ENCODE measurements at places on chromosomes 12 and 14. TPM values are rescaled to one million over a fixed set of nuclear protein-coding genes. Genes with fewer than 3 reads are reported as not detected.

DNA sequence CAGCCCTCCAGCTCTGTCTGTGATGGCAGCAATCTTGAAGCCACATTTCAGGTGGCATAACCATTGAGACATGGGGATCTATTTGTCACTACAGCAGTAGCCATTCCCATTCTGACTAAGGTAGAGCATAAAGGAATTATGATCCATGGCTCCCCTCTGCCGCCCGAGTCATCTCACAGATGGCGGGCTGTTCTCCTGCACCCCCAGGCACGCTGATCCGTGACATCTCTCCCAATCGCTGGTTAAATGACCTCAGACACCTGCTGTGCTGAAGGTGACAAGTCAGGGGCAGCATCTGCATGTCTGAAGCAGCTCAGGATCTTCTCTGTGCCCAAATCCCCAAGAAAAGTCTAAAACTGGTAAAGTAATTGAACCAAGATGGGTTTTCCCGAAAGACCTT lies 124.3 kb downstream of the ZFP36L1 start:
- DNase-seq: no peak

- peak; percentile 92 for DNase-seq
Observed at GRCh38 chr12:124906606-124907261, 7.7 kb downstream of the UBC start.

The ABCC9 gene
- polyA plus RNA-seq: 1.8 TPM

DNA sequence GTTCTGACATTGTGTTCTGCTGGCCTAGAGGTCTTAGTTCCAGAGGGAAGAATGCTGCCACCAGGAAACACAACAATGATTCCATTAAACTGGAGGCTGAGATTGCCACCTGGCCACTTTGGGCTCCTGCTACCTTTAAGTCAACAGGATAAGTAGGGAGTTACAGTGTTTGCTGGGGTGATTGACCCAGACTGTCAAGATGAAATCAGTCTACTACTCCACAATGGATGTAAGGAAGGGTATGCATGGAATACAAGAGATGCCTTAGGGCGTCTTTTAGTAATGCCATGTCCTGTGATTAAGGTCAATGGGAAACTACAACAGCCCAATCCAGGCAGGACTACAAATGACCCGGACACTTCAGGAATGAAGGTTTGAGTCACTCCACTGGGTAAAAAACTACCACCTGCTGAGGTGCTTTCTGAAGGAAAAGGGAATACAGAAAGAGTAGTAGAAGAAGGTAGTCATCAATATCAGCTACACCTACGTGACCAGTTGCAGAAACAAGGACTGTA lies 852.6 kb downstream of the LRFN5 start:
- DNase-seq: no peak

The KCNK10 gene
- polyA plus RNA-seq: 1.1 TPM

DNA sequence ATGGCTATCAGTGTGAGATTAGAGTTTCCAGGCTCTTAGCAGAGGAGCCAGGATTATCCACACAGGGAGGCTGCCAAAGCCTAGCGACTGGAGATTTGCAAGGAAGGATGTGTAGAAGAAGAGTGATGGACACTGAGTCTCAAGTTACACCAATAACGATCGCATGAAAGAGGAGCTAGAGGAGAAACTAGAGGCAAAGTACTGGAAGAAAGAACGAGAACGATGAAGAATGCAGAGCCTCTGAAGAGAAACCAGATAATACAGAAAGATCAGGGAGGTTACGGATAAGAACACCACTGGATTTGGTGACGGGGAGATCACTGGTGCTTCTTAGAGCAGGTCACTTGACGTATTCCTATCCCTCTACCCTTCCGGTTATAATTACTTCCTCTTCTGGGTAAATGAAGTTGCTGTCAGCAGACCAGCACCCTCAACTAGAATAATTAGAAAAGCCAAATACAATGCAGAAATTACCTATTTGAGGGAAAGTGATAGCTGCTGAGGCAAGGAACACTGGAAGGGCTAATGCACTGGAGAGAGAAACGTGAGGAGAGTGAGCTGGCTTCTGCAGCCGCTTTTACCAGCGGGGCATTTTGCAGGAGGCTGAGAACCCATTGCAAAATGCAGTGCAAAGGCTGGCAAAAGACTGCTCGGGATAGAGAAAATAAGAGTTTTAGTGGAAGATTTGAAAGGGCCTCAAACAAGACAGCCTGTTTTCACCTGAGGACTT lies 93.1 kb upstream of the HIF1A start:
- peak; percentile 56 for DNase-seq

DNA sequence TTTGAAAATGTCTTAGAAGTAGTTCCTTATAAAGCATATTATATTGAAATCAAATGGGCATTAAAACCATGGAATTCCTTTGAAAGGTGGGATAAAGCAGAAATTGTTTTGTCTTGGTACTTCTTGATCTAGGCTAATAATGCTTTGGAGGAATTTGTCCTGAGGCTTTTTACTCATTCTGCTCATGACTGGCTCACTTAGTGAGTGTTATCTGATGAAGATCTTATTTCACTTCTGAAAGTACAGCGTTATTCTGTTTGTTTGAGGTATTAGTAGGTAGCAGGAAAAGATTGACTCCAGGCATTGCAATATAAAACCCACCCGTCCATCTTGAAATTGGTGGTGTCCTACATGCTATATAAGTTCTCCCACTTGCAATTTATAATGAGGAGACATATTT lies 5.5 kb downstream of the C12orf71 start:
- no peak for DNase-seq

The NKX2-1 gene
- polyA plus RNA-seq: not detected

DNA sequence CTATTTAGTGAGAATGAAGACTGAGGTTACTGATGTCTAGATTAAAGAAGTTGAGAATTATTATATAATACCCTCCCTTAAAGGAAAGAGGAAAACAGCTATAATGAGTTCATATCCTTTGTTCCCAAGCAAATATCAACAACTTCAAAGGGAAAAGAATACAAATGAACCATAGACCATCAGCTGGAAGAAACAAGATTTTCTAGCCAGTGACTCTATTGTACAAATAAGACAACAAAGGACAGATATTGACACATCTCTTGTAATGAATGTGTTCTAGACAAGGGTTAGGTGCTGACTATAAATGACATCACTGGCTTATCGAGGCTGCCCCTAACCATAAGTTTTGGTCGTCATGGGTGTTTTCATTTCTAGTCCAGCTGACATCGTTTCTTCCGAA lies 48.2 kb downstream of the SLC38A4 start:
- no peak for DNase-seq

GRCh38 chr14:104246401-104247335 lies 108.3 kb downstream of the KIF26A start:
- DNase-seq: no peak

The PRKD1 gene
- 14.0 TPM for polyA plus RNA-seq

The CABP1 gene
- polyA plus RNA-seq: 24.1 TPM

The HEATR5A gene
- 8.0 TPM for polyA plus RNA-seq

The DGKA gene
- polyA plus RNA-seq: 13.2 TPM

DNA sequence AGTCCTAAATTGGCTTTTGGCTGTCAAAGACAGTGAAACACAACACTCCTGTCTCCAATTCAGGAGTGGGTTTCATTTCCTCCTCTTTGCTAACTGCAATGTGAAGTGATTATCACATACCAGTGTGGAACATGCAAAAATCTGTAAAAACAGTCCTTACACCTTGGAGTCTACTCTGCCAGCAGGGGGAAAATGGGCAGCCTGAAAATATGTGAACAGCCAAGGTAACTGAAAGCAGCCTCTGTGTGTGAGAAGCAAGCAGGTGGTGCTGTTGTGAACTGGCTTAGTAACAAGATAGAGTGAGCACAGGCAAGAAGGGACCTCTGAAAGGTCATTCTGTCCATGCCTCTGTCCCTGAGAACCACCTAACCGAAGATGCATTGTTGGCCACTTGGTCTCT lies 6.0 kb downstream of the PRMT8 start:
- DNase-seq: peak; percentile 22

DNA sequence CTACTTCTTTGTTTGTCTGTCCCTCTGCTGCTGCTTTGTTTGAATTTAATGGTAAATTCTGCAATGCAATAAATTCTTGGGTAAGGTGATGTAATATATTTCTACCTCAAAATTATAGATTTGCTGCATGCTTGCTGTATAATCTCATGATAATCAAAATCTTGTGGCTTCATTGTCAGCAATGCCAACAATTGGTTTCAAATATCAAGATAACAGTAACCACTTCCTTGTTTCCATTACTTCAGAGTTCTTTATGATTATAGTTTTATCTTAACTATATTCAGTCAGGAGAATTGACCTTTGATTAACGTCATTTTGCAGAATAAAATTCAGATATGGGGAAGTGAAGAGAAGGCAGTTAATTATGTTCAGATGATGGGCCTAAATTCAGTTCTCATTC lies 30.2 kb upstream of the RNU6-8 start:
- DNase-seq: no peak

- no peak for DNase-seq
Observed at GRCh38 chr12:116113398-116114130, 163.9 kb downstream of the MED13L start.

- no peak for DNase-seq
Observed at GRCh38 chr12:13959131-13959723, 22.2 kb downstream of the GRIN2B start.

The COX8C gene
- not detected for polyA plus RNA-seq

DNA sequence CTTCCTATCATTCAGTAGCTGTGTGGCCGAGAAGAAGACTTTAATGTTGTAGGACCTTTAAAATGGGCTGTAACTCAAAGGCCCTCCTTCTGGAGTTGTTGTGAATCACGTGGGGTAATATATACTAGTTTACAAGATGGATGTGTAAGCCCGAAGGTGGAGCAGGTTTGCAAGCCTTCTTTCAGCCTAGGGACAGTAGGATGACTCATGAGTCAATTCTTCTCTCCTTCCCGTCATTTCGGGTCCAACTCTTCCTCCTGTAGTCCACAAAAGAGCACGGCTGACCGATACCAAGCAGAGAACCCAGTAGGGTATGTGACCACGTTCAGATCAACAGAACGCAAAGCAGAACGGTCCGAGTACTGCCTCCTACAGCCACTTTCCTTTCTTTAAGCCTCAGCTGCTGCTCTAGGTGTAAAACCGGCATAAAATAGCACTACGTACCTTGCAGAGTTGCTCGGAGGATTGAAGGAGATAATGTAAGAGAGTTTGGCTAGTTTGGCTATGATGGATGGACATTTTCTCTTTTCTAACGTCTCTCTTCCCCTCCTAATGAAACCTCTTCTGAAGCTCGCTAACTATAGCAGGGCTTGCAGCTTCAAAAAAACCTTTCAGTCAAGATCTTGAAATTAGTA lies 1.3 kb upstream of the RASSF3 start:
- peak; percentile 54 for DNase-seq

DNA sequence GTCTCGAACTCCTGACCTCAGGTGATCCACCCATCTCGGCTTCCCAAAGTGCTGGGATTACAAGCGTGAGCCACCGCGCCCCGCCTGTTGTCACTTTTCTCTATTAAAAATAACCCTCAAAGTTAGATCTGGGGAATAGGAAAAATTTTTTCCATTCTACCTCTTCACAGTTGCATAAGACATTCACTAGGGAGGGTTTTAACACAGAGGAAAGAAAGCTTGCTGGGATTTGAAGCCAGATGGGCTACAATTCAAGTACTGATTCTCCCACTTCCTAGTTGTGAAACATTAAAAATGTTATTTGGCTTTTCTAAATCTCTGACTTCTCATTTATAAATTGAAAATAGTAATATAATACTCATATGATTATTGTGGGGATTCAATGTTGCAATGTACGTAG lies 23.3 kb upstream of the SLC15A5 start:
- no peak for DNase-seq

DNA sequence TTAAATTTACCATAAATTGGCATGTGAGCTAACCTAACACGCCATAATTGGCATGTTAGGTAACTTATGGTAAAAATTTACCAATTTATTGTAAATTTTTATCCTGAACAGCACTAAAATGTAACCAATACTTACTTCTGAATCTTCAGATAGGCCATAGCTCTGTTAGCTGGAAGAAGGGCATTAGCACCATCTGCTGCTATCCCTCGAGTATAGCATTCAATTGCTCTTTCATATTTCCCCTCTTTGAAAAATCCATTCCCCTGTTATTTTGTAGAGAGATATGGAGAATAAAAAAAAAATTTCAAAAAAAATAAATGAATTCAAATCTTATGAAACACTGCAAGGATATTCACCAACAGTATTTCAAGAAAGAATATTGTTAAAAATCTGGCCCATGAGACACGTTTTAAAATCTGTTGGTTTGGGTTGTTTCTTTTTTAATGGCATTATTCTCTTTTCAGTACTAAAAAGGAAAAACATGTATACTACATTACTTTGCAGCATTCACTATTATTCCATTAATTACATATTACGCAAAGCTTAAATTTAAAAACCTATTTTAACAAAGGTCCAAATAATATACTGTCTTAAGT lies 19.1 kb downstream of the RPAP3 start:
- DNase-seq: peak; percentile 12

The ANO2 gene
- polyA plus RNA-seq: 0.34 TPM

The TMEM263 gene
- polyA plus RNA-seq: 28.7 TPM

The CDCA4 gene
- polyA plus RNA-seq: 4.1 TPM

The PRIM1 gene
- polyA plus RNA-seq: 3.2 TPM

The KDM5A gene
- polyA plus RNA-seq: 4.5 TPM

GRCh38 chr14:45906257-45906656 lies 653.3 kb upstream of the MIS18BP1 start:
- no peak for DNase-seq

GRCh38 chr12:76024942-76025600 lies 6.5 kb downstream of the PHLDA1 start:
- no peak for DNase-seq

The TMEM63C gene
- polyA plus RNA-seq: 0.84 TPM

DNA sequence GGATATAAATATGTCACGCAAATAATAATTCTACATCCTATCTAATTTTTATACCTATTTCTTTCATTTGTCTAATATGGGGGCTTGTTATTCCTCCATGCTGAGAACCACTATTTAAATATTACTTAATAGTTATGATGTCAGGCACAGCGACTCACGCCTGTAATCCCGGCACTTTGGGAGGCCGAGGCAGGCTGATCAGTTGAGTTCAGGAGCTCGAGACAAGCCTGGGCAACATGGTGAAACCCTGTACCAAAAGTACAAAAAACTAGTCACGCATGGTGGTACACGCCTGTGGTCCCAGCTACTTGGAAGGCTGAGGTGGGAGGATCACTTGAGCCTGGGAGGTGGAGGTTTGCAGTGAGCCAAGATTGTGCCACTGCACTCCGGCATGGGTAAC lies 45.2 kb downstream of the GXYLT1 start:
- no peak for DNase-seq

The ADCY6 gene
- 27.3 TPM for polyA plus RNA-seq

All from kidney (tissue), 22 donors.